Left lobe of liver (tissue), 2 donors: ENCODE measurements at places on chromosomes 2 and 18.

DNA sequence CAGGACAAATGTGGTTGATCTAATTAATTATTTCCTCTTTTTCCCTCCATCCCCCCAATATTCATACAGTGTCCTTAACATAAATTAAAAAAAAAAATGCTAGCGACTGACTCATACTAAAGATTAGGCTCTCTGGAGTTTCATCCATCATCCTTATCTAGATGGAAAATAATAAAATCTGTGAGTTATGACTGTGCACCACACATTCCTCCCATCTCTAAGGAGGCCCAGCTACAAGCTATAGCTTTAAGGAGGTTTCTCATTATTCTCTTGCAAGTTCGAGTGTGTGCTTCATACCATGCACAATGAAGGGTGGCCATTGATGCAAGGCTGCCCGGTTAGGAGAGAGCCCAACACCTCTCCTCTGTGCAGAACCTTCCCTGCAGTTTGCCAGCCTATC lies 77.3 kb downstream of the XDH start:
- DNase-seq: no peak

DNA sequence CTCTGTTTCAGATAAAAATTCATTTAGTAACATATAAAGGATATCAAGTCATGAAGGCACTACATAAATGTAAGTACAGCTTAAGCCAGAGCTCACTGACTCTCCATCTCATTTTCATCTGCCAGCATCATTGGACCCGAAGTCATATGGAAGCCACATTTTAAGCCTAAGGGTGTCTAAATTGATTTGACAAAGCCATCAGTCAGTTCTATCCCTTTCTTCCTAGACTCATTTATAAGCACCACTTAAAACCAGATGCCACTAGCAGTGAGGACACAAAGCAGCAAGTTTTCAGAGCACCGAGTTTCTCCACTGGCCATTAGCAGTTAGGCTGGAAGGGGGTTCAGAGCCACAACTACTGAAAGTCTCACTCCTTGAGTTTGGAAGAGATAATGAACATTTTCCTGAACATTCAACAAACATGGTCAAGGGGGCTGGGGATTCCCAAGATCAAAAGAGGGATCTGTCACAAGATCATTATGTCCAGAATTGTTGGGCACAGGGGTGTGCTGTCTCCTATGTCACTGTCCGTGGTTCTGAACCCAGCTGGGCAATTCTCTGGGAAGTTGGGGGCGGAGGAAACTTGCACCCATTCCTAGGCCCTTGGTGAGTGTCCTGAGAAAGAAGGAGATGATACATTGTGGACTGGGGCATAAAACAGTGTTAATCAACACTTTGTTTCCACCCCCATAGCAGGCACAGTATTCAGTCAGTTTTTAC lies 158.5 kb upstream of the LMAN1 start:
- no peak for DNase-seq

GRCh38 chr2:143356336-143356735 lies 227.1 kb downstream of the ARHGAP15 start:
- DNase-seq: no peak

DNA sequence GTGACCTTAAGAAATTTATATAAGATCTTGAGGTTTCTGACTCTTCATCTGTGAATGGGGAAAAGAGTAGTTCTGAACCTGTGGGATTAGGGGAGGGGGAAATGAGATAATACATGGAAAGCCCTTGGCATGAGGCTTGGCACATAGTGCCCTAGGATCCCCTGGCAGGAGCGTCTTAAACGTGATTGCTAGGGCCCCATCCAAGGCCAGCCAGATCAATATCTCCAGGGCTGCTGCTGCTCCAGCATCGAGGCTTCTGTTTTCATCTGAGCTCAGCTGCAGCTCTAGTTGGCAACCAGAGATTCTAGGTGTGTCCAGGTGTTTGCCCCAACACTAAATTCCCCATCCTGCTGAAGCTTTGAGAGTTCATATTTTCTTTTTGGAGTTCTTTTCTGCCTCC lies 71.0 kb downstream of the IL1R2 start:
- DNase-seq: no peak

- DNase-seq: no peak
Measured at GRCh38 chr2:238345297-238345968, 25.1 kb downstream of the TRAF3IP1 start.

- peak; percentile 56 for DNase-seq
Measured at GRCh38 chr2:216777637-216778273, 82.1 kb downstream of the TNP1 start.

DNA sequence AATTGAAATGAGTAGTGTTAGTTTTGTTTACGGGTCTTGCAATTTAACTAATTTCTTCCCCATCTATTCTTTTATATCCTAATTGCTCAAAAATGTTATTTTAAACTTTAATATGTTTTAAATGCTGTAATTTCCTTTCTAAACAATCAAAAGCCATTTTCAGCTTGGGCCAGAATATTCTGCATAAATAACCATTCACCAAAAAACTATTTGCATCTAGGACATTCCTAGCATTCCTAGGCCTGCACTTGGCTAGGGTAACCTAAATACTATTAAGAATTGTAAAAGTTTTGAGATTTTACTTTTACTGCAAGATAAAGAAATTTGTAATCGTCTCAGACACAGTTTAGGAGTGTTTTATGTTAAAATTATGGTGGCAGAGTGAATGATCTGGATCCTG lies 7.8 kb upstream of the ETAA1 start:
- DNase-seq: no peak

DNA sequence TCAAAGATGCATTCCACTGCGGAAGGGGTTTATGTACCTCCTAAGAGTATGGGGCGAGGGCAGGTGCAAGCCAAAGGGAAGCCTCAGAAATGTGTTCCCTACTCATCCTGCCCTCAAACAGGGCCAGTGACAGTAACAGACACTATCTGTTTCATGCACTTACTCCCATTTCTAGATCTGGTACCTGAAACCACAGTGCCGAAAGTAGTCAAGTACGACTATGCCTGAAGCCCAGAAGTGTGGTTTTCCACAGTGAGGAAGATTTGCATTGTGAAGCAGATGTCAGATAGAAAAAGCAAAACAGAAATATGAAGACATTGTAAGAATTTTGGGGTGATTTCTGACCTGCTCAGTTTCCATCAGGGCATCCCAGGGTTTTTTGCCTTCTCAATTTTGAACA lies 748.7 kb downstream of the RNF144A start:
- DNase-seq: no peak

GRCh38 chr2:80499095-80499494 lies 194.5 kb upstream of the LRRTM1 start:
- DNase-seq: no peak

- no peak for DNase-seq
Measured at GRCh38 chr2:240573516-240574385, 5.5 kb downstream of the RNPEPL1 start.

GRCh38 chr2:120672526-120673204 lies 63.0 kb upstream of the GLI2 start:
- DNase-seq: no peak

GRCh38 chr2:236823041-236823629 lies 253.5 kb downstream of the ACKR3 start:
- no peak for DNase-seq

DNA sequence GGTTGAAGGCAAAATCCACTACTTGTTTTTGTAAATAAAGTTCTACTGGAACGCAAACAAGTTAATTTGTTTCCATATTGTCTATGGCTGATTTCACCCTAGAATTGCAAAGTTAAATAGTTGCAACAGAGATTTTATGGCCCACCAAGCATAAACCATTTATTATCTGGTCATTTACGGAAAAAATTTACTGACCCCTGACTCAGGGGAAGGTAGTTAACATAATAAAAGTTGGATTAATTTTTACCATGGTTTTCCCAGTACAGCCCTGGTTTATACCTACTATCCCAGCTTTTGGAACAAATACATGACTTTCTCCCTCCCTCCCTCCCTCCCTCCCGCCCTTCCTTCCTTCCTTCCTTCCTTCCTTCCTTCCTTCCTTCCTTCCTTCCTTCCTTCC lies 588.9 kb upstream of the TMEFF2 start:
- no peak for DNase-seq

GRCh38 chr2:41602341-41602740 lies 445.5 kb upstream of the PKDCC start:
- no peak for DNase-seq

DNA sequence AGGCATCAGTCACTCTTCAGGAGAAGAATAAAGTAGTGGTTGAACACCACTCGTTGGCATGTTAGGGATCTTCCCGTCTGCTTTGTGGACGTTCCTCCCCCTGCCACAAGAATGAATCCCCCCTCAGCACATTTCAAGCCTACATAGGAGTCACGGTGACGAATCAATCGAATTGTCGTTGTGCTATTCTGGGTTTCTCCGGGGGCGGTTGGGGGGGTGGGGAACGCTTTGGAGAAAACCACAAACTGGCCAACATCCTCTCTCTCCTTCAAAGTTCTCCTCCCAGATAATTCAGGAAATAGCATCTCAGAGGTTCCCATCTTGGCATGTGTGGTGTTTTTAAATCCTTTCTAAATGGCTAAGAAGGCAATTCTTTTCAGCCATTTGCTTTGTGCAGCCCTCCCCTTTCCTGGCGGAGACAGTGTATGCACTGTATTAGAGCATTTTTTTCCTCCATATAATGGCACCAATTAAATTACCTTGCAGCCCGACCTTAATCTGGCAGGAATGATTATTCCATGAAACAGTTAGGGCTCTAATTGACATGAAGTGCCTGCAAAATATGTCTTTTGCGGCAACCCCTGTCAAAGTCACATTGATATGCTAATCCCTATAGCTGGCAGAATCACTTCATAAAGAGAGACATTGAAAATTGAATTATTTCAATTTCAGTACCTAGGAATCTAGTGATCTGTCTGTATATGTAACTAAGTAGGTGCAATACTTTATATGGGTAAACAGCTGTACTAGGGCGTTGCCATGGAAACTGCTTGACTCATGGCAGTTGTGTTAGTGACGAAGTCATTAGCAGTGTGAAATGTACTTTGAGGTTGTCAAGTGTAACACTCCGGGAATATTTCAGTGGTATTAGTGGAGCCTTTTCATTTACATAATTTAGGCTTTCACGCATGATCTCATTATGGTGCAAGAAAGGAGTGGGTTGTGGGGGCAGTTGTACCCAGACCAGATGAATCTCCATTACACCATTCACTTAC lies 323.4 kb upstream of the SLC14A2 start:
- DNase-seq: no peak

GRCh38 chr2:32719933-32720716 lies 92.3 kb downstream of the TTC27 start:
- no peak for DNase-seq

GRCh38 chr2:15784886-15785801 lies 155.2 kb upstream of the MYCN start:
- no peak for DNase-seq

DNA sequence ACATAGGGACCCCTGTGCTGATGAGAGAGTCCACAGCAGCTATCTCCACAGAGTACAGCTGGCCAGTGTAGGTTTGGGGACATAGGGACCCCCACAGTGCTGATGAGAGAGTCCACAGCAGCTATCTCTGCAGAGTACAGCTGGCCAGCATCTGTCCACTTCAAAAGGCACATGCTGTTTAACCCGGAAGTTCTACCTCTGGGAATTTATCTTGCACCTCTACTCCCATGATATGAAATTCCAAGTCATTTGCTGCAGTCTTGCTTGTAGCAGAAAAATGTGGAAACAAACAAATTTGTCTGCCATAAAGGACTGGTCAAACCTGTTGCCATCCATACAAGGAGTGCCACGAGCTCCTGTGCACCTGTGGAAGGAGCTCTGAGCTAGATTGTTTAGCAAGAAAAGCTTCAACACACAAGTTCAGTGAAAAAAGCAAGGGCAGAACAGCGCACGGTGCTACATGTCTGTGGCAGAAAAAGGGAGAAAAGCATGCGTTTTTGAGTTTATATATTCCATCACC lies 33.1 kb downstream of the LRRFIP1 start:
- DNase-seq: no peak

DNA sequence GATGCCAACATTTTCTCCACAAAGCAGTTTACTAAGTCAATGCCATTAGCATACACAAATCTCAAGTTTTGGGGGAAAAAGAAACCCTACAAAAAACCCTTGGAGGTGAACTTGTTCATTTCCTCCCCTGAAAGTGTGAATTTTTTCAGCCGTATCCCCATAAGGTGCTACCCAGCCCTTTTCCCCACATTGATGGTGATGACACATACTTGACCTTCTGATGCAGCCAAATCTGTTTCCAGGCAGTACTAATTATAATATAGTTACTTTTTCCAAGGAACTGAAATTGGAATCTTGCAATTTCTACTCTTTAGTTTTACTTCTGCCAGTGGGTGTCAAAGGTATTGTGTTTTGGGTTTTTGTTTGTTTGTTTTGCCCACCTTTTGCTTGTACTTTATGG lies 474.5 kb downstream of the TGIF1 start:
- no peak for DNase-seq

DNA sequence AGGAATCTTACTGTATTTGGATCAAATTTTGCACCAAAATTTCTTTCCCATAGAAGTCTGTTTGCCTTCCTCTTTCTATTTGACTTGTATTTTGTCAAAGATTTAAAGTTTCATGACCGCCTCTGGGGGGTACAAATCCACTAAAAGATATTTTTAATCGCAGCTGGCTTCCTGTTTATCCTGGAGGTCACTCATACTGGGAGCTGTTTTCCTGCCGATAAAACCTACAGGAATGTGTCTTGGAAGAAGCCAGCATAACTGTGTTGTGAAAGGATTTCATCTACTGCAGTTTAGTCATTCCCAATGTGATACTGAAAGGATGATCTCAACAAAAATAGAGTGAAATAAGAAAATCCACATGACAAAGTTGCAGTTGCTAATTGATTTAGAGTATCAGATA lies 184.0 kb downstream of the RIT2 start:
- DNase-seq: no peak

DNA sequence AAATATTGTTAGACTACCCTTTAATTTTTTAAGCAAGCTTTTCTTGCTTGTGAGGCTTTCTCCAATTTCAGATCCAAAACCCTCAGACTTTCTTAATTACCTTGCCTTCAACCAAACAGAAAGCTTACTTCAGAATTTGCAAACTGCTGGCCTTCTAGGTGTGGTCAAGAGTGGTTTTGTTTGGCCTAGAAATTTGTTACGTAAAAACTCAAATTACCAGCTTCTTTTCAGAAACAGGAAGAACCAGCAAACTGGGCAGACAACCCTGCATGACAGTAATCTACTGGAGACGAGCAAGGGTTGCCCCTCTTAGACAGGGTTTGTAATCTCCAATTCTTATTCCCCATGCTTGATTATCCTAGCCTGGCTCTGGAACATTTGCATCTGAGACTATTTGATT lies 27.1 kb downstream of the SRBD1 start:
- no peak for DNase-seq

- DNase-seq: no peak
Measured at GRCh38 chr2:191128172-191128910, 22.5 kb downstream of the STAT4 start.

DNA sequence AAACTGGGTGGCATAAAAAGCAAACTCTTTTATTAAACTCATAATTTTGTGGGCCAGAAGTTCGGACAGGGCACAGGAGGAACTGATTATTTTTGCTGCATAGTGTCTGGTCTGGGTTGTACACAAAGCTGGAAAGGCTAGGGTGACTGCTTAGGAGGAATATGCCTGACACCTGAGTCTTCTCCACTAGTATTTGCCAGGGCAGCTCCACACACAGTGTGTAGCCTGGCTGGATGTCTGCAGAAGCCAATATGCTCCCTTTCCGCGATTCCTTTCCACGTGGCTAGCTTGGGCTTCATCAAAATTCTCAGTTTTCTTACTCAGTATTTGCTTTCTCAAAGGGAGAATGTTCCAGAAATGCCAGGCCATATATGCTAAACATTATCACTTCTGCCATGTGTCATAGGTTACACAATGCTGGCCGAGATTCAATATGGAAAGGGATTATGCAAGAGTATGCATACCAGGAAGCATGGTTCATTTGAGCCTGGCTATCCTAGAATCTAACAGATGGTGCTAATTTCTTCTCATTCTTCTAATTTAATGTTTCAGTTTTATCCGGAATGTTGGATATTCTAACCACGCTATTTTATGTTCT lies 142.7 kb upstream of the DOK6 start:
- DNase-seq: no peak
